Liver (tissue), 10 donors: ENCODE measurements at places on chromosomes 1 and 21.

DNA sequence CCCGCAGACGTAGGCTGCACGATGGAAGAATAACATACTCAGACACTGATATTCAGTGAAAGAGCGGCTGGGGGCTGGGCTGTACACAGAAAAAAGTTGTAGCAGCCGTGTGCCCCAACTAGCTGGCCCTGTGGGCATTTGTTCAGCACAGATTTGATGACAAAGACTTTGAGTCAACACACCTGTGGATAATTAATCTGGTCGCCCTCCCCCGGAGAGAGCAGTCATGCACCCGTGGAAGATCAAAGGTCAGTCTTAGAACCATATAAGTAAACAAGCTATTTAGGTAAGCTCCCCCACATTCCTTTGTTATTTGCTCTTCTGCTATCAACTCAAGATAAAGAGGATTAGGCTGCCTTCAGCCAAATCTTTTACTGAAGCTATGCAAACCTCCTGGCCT is 148.4 kb upstream of the HMCN1 start:
- DNase-seq: no peak

DNA sequence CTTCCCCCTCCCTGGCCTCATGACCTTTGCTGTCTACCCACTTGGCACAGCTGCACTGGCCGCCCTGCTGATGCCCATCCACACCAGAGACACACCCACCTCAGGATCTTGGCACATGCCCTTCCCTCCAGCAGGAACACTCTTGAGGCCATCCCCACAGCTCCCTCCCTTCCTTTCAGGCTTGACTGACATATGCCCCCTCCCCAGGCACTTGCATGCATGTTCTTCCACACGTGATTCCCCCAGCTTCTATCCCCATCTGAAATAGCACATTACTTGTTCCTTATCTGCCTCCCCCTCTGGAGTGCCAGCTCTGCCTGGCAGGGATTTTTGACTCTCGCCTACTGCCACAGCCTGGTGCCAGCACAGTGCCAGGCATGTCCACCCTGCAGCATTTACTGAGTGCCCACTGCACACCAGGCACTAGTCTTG is 98.5 kb upstream of the SLC25A33 start:
- DNase-seq: no peak

DNA sequence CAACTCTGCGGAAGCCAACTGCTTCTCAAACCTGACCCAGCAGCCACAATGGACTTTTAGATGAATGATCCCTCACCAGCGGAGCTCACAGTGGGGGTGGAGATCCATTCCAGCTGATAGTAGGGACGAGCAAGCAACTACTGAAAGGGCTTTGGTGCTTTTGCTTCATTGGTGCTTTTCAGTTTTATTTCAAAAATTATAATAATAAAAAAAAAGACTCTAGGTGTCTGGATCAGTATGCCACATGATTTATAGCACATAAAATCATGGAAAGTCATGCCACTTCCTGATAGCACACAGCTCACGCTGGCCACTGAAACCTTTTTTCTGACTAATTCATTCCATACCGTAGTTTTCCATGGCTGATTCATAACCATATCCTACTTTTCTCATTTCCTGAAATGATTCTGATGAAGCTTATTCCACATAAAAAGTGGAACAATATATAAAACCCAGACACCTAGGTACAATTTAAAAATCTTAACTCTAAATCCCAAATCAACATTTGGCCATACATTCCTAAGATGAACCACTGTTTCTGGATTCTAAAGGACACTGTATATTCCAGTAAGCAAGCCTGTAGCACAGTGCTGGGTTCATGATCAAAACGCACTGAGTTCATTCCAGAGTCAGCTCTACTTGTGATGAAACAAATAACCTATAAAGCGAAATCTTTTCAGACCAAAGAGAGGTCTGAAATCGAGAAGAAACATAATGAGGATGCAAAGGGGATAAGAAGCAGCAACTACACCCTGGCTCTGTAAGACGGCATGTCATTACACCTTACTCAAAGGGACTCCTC is 41.3 kb upstream of the KCNE1 start:
- no peak for DNase-seq

DNA sequence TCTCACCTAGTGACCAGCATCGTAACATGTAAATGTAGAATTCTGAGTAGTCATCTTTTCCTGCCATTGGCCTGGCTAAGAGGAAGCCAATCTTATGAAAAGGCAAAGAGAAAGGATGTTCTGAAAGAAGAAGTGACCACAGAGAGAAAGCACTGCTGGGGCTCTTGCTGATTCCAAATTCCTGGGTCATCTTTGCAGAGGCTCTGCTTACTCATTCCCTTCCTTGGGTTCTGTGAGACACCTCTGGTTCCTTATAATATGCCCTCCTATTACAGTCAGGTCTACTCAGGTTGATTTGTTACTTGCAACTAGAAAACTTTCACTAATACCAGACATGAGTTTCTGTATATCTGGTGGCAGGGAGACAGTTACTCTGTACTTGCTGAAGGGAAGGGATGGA is 198.8 kb upstream of the C8B start:
- DNase-seq: no peak

- no peak for DNase-seq
Measured at GRCh38 chr1:153379591-153379990, 4.2 kb upstream of the S100A12 start.

DNA sequence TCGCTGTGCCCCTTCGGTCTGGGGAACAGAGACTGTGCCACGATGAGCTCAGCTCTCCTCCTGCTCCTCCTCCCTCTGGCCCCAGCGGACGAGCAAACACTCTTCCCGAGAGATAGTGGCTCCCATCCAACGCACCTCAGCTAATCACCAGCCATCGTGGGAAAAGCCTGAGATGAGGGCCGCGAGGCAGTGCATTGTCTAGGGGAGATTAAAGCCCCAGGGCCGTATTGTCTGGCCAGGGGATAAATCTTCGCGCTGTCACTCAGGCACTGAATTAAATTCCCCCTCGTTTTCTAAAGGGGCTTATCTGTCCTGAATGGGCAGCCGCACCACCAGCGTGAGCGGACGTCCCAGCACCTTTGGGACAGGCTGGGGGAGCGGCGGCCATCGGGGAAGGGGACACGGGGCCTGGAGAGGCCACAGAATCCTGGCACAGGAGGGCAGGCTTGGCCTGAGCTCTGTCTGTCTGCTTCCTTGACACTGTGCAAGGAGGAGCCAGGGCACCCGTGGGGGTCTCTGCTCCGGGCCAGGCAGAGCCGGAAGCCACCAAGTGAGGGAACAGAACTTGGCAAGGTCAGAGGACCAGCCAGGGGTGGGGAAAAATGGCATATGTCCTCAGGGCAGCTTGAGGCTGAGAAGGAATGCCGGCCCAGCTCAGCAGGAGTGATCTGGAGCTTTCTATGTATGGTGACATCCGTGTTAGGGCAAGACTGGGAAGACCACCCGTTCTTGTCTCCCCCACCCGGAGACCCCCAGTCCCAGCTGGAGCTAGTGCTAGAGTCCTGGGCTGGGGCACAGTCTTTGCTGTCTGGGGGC is 32.3 kb downstream of the PRDM16 start:
- no peak for DNase-seq
